GM23248 (cell line): ENCODE measurements at places on chromosomes 7 and 10. TPM values are rescaled to one million over a fixed set of nuclear protein-coding genes. Genes with fewer than 3 reads are reported as not detected.
A peak's percentile ranks its signal among the peaks of the same experiment; 100 is the strongest.

DNA sequence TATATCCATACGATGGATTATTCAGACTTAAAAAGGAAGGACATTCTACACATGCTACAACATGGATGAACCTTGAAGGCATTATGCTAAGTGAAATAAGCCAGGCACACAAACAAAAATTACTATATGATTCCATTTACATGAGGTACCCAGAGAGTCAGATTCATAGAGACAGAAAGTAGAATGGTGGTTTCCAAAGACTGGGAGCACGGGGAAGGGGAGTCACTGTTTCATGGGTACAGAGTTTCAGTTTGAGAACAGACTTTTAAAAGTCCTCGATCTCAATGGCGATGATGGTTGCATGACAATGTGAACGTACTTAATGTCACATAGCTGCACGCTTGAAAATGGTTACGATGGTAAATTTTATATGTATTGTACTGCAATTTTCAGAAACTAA is 39.3 kb downstream of the NUDCD3 start:
- no peak for DNase-seq

DNA sequence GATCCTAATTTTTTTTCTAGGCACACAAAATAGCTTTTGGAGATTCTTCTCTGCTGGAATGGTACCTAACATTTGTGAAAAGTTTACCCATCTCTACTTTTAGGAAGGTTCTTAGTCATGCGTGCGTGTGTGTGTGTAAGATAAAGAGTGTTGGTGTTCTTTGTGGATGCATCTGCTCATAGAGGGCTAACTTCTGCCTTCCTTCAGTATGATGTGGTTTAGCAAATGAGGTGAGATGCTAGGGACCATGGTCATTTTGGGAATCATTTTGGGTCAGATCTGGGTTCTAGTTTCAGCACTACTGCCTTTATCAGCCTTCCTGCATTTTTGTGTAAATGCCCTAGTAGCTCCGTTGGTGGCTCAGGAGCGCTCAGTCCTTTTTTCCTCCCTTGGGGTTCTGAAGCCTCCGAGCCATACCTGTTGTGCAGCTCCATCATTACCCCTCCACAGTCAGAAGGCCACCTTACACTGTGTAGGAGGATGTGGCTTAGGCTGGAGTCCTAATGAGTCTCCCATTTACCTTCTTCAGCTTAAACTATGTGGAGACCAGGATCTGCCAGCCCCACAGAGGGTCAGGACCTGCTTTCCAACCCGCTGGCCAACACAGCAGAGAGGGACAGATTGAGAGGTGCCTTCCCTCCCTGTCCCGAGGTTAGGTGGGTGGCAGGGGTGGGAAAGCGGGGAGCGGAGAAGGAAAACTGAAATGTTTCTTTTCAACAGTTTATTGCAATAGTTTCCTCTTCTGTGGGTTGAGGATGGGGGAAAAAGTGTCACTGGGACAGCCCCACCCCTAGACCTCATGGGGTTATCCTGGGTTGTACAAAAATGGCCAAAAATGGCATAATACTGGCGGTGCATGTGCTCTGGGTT is 31.2 kb downstream of the TSPAN14 start:
- DNase-seq: no peak

DNA sequence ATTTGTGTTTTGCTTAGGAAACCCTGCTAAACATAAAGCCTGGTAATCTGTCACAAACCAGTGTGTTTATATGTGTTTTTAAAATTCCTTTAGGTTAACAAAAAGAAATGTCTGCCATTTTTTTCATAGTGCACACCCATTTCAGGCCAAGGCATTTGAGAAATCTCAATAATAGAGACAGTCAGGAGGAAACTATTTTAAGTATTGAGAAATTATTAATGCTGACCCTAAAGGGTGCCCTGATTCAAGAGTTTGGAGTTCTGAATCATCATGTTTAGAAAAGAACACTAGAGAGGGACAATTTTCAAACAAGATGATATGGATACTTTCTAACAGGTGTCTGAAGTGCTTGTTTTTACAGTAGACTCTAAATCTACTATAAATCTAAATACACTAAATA is 28.7 kb downstream of the MALRD1 start:
- DNase-seq: no peak

DNA sequence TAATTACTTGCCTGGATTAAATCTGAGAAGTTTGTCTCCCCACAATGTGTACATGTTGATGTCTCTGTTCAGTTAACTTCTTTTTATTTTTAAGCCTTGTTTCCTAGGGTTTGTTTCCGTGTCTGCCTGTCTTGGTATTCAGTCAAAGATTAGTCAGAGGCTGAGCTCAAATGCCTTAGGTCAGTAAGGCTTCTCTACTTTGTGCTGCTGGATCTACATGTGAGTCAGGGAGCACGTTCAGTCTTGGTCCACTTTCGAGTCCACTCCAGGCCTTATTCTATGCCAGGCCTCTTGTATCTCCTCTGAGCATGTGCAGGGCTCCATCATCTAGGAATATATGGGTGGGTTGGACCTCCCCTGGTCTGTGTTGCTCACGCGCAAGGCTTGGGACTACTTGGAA is 93.3 kb upstream of the FZD8 start:
- peak; percentile 87 for DNase-seq

DNA sequence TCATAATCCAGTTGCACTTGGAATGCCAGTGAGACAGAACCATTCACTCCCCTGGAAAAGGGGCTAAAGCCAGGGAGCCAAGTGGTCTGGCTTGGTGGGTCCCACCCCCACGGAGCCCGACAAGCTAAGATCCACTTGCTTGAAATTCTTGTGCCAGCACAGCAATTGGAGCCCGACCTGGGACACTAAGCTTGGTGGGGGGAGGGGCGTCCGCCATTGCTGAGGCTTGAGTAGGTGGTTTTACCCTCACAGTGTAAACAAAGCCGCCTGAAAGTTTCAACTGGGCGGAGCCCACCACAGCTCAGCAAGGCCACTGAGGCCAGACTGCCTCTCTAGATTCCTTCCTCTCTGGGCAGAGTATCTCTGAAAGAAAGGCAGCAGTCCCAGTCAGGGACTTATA is 200.7 kb upstream of the NPSR1 start:
- no peak for DNase-seq

- DNase-seq: no peak
Measured at GRCh38 chr7:22195397-22196172, 161.4 kb downstream of the RAPGEF5 start.

DNA sequence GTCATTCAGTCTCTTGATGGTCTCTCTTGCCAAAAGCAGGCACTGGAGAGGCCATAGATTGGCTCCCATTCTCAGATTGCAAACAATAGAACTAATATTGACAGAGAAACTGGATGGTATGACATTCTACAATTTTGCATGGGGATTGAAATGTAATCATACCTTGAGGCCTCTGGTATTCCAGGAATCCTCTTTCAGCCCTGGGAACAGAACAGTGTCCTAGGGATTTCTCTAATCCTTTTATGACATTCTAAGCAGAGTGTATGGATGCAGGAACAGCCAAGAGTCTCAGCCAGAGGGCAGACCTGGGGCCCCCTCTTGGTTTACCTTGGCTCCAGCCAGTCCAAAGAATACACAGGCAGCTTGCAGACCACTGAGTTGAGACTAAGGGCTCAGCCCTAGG is 206.4 kb downstream of the KCNMA1 start:
- DNase-seq: no peak

GRCh38 chr10:96584035-96584434 is 2.8 kb downstream of the TM9SF3 start:
- DNase-seq: no peak

DNA sequence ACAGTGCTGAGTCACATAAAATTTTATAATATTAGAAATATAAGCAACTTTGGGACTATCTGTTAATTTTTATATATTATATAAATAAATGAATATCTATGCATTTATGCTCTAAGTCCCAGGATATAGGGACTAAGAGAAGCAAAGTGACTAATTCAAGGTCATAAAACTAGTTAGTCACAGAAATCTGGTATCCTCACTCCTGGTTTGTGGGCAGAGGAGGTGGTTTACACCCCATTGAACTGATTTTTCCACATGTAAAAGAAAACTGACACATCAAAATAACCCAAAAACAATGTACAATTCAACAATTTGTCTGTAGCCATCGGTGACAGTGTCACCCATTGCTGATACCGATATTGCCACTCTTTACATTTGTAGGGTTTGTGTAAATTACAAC is 3.0 kb downstream of the PCLO start:
- DNase-seq: no peak

GRCh38 chr7:9962742-9963141 is 1010.9 kb upstream of the PHF14 start:
- no peak for DNase-seq

Gene CDK1
- 33.5 and 40.5 TPM in 2 replicates for total RNA-seq

Gene CLEC2L
- total RNA-seq: not detected in 2 replicates

Gene HPSE2
- total RNA-seq: not detected in 2 replicates

Gene HHEX
- 0.13 and 0.54 TPM in 2 replicates for total RNA-seq

Gene UPK3B
- 0.11 TPM in 1 of 2 replicates, not detected in the other for total RNA-seq

Gene OR2A1
- 0.13 and 0.32 TPM in 2 replicates for total RNA-seq

Gene URGCP
- 29.6 and 36.8 TPM in 2 replicates for total RNA-seq

Gene PTPRN2
- total RNA-seq: not detected in 2 replicates
